ENCODE measurements at places on chromosomes 4 and X.

DNA sequence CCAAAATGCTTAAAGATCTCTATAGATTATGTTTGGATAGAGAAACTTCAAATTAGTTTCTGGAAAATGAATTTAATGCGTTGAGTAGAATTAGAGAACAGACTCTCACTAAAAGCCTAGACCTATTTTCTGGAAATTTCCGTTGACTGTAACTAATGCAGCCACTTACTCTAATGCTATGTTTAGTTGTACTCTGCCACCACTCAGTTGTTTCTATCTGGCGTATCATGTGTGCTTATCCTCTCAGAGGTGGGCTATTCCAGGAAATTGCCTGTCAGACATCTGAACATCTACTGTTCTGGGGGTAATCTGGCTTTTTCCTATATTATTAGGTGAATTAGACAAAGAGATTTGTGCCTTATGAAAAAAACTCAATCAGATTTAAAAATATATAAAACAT, 347.1 kb upstream of the FSTL5 start:
- DNase-seq: no peak

DNA sequence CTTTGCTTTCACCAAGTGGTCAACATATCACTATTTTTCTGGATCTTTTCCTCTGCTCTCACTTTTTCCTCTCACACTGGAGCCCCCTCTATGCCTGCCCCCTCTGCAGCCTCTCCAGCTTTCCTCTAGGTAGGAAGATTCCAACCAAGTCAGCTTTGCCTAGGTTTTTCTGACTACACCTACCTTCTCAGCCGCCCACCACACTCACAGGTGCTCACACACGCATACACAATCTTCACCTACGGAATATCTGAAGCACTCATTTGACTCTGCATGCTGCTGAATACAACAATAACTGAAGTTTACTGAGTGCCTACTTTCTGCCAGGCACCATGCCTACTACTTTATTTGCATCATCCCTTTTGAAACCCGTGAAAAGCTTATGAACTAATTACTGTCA, 328.0 kb downstream of the PPP3CA start:
- no peak for DNase-seq

DNA sequence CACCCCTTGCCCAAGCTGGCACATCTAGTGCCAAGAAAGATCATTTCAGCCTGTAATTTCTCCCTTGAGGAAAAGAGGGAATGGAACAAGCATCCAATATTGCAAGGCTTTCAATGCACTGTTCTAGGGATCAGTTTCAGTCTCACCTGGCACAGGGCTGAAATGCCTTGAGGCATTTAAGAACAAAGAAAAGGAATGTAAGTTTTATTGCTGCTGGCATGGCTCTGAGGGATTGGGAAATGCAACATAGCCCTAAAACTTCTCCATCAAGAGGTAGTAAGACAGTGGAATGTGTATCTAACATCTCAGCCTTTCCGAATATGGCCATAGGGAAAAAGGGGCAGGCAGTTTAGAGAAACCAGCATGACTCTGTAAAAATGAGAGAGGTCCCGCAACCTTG, 732.6 kb upstream of the LCORL start:
- no peak for DNase-seq

DNA sequence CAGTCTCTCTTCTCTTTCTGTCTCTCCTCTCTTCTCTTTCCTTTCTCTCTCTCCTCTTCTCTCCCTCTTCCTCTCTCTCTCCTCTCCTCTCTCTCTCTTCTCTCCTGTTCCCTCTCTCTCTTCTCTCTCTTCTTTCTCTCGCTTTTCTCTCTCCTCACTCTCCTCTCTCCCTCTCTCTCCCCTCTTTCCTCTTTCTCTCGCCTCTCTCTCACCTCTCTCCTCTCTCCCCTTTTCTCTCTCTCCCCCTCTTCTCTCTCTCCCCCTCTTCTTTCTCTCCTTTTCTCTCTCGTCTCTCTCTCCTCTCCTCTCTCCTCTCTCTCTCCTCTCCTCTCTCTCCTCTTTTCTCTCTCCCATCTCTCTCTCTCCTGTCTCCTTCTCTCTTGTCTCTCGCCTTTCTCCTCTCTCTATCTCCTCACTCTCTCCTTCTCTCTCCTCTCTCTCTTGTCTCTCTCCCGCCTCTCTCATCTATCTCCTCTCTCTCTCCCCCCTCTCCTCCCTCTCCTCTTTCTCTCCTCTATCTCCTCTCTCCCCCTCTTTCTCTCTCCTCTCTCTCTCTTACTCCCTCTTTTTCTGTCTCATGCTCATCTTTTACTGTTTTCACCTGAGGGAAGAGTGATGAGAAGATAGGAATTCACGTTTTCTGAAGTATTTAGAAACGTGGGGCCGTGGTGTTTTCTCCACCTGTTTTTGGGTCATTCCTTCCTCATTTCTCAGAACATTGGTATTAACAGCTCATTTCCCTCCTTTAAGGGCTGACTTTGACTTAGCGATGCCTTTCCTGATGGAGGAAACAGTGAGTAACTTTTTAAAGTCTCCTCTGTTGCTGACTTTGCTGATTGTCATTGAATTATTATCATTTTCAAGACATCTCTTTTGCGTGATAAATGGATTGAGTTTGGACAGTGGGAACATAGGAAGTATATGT, 80.6 kb upstream of the CD99 start:
- DNase-seq: no peak

GRCh38 chrX:31336419-31336818, 264.6 kb upstream of the FTHL17 start:
- DNase-seq: no peak

GRCh38 chr4:122117743-122118142, 34.4 kb upstream of the BLTP1 start:
- no peak for DNase-seq

- no peak for DNase-seq
Observed at GRCh38 chr4:104418286-104418685, 76.4 kb downstream of the CXXC4 start.

GRCh38 chr4:24975510-24975909, 55.2 kb downstream of the LGI2 start:
- no peak for DNase-seq

DNA sequence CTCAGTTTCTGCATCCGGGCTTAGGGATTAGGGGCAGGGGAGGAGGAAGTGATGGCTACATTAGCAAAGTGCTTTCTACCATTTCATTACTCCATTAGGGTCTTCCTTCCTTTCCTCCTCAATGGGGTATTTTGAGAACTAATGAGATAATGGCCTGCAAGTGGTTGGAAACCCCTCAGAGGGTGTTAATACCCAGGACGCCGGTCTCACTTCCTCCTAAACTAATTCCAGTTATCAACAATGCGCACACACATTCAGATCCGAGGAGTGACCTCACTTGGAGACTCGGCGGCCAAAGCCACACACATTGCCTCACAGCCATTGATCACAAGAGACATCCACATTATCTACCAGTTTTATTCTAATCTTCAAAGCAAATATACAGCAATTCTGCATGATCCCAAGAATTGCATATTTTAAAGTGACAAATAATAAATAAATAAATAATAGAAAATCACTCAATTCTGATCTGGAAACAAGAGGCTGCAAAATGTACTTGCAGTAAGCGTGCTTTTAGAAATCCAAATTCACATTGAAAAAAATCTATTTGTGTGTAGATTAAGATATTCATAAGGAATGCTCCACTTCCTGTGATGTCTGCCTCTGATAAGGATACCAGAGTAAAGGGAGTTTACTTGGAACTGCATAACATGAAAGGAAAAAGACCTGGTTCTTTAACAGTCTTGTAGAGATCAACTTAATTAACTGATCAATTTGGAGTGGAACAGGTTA, 329.1 kb downstream of the FBXW7 start:
- no peak for DNase-seq

DNA sequence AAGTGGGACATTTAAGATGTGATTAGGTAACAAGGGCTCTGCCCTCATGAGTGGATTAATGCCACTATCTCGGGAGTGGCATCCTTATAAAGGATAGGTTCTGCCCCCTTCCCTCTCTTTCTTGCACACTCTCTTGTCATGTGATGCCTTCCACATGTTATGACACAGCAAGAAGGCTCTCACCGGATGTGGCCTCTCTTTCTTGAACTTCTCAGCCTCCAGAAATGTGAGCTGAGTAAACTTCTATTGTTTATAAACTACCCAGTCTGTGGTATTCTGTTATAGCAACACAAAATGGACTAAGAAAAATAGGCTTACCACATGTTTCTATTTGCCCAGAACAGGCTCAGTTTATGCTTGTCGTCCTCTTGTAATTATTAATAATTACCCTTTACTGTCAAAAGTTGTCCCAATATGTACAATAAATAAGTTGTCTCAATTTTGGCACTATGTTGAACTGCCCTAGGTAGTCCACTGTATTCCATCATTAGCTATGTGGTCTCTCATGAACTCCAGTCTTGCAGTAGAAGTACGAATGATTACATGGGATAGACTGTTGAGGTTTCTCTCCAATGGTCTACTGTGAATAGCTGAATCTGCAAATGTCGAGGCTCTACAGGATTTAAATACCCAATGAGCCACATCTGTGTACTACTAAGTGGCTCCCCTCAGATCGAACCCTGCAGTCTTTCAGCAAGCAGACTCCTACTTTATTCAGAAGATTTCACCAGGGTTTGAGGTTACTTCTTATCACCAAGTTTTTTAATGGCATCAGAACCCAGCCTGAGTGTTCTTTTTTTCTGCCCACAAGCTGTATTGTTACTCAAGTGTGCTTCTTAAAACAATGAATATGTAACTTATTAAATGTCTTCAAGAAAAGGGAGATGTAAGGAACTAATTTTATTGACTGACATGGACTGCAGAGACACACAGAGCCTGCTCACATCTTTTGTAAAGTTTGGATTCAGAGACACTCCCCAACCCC, 102.0 kb upstream of the LEF1 start:
- no peak for DNase-seq

DNA sequence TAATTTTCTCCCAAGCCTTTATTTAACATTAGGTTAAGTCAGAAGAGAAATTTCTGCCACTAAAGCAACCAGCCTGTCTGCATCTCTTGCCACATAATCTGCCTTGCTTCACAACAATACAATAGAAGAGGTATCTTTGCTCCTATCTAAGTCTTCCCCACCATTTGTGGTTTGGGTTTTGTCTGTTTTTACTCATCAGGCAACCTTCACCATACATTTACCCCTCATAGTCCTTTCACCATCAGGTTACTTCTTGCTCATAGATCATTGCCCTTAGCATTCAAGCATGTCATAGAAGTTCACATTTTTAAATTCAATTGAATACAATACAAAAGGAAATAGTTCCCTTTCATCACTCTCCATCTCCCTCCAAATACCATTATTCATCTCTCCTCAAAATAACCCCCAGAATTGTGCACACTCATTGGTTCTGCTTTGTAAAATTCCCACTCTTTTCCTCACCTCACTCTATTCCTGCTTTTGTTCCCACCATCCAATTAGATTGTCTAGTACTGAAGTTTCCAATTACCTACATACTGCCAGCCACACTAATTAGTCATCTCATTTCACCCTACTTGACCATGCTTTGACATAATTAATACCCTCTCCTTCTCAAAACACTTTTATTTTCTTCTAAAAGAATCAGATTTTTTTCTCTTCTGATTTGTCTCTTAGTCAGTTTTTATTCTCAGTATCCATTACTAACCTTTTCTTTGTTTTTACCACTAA, 1957.0 kb upstream of the AGA start:
- DNase-seq: no peak

DNA sequence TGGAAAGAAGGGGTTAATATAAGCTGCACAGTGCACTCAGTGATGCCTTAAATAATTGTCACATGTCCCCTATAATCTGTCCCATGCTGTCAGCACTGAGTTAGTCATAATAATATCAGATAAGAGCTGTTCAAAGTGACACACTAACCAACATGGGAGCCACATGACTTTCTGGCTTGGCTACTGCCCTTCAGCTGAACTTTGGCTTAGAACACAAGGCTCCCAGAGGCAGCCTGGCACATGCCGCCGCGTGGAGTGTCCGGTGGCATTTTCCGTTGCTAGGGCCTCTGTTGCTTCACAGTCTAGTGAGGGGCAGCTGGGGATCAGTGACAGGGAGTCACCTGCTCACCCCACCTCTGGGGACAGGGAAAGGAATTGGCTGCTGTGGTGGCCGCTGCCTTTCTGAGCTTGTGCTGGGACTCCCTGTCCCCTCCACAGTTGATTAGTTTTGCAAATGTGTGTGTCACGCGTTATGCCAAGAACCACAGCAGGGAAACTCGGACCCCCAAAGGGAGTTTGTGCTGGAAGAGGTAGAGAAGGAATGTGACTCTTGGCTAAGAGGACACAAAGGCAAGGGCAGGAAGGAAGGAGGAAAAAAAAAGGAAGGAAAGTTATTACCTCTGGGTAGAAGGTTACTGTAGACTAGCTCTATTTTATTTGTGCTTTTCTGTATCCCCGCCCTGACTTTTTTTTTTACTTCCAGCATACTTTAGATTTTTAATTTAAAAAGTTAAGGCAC, 41.1 kb upstream of the PPARGC1A start:
- DNase-seq: peak; percentile 78

- DNase-seq: no peak
Observed at GRCh38 chrX:110407910-110408545, 49.4 kb downstream of the RTL9 start.

DNA sequence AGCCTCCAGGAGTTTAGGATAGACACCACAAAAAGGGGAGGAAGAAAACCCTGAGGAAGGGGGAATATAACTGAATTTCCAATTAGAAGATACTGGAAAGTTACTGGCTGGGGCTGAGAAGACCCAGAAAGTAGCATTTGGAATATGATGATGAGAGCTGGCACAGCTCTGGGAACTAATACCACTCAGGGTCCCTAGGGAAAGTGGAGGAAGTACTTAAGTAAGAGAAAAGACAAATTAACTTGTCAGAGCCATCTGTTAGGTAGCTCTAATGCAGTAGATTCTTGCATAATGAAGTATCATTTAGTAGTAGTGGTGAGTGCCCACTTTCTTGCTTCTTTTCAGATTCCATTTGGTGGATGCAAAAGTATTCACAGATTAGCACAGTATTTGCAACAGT, 90.8 kb upstream of the TSPAN5 start:
- no peak for DNase-seq

GRCh38 chr4:111618908-111619307, 526.3 kb upstream of the FAM241A start:
- DNase-seq: no peak

- no peak for DNase-seq
Observed at GRCh38 chr4:172489861-172490260, 676.7 kb downstream of the GALNTL6 start.

GRCh38 chrX:6448003-6448402, 86.9 kb downstream of the VCX3A start:
- DNase-seq: no peak
